ENCODE measurements at places on chromosomes 1 and 21.

- DNase-seq: no peak
Observed at GRCh38 chr1:44302541-44302940, 52.5 kb downstream of the ERI3 start.

DNA sequence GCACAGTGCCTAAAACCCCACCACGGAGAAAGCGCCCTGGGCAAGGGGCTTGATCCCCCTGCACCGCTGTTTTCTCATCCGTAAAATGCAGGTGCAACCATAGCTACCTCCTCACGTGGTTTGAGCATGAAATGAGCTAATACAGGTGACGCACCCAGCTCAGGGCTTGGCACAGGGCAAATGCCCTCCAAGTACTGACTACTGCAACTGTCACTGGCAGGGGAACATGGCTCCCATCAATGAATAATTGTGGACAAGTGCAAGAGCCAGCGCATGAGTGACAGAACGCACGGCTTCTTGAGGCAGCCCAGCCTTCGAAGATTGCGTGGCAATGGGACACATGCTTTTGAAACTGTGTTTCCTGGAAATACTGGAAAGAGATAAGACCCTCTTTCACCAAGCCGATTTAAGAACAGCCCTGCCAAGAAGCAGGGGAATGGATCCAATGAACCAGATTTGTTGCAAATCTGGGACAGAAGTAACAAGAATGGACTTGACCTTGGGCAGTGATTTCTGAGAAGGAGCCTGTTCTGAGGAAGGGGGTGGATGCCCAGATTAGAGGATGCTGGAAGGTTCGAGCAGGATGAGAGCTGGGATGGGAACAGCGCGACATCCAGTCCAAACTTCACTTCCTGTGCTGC is 92.8 kb upstream of the IFFO2 start:
- no peak for DNase-seq

DNA sequence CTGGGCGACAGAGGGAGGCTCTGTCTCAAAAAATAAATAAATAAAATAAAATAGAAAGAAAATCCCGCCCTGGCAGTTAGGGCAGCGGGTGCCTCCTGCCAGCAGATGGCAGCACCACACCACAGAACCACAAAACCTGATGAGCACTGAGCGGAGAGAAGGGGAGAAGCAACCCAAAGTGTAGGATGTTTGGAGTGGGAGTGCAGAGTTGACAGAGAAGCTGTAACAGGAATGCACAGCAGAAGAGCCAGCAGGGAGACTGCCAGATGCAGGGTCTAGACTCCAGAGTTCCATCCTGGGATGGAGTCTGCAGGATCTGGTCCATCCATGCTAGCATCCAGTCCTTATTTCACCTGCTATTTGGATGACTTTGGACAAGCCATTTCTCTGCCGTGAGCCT is 29.7 kb upstream of the KIRREL1 start:
- no peak for DNase-seq

DNA sequence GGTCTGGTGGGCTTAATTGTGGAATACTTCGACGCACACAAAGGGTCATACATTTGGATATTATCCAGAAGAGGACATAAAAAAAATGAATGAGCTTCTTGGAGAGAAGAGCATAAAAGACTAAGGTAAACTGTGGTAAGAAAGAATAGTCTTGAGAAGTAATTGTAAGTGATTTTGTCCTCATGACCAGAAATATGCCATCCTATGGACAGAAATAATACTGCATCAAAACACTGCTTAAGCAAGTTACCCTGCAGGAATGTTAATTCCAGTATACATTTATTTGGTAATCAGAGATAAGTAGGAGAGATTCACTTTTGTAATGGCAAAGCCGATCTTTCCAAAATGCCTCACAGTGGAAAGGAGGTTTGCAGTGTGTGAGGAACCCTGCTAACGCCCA is 111.9 kb downstream of the NRIP1 start:
- DNase-seq: no peak

DNA sequence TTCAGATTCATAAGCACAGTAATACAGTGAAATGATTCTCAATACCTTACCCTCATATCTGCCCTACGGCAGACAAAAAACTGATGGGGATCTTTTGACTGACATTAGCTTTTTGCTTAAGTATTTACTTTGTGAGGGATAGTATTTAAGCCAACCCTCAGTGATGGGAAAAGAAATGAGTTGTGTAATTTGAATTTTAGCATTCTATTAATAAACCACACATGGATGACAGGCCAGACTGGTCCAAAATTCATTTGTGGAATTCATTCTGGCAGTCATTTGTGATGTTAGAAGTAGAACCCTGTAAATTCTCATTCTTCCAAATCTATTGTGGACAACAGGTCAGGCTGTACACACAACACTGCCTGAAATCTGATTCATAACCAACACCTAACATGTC is 14.9 kb downstream of the TRIM33 start:
- DNase-seq: no peak

GRCh38 chr21:41674402-41674801 is 92.5 kb downstream of the RIPK4 start:
- no peak for DNase-seq

DNA sequence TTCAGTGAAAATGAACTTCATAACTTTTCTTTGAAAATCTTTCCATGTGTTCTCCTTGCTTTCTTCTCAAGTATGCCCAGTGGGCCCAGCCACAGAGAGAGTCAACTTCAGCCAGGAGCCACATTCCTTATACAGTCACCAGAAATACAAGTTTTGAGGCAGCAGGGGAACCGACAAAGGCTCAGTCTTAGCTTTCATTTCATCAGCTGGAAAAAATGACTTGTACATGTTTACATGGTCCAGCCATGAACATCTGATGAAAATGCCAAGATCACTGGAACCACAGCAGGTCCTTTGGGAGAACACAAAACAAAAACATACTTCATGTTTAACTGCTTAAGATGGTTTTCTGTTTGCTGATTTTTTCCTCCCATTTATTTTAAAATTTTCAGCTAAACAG is 72.5 kb downstream of the SYDE2 start:
- no peak for DNase-seq

GRCh38 chr21:46205766-46206162 is 21.5 kb upstream of the SPATC1L start:
- no peak for DNase-seq

DNA sequence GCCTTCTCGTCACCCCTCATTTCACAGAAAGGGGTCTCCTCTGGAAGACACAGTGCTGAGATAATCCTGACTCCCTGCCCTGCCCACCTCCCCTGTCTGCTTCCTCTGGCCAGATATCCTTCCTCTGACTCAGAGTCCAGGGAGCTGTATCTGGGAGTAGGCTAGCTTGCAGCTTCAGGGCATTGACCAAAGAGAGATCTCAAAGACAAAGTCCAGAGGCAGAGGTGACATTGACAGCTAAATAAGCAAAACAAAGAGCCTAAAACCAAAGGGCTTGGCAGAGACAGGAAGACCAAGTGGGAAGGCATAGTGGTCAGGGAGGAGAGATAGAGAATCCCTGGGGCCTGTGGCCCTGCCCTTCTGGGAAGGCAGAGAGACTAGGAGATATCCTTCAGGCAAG is 64.9 kb downstream of the TNR start:
- no peak for DNase-seq

DNA sequence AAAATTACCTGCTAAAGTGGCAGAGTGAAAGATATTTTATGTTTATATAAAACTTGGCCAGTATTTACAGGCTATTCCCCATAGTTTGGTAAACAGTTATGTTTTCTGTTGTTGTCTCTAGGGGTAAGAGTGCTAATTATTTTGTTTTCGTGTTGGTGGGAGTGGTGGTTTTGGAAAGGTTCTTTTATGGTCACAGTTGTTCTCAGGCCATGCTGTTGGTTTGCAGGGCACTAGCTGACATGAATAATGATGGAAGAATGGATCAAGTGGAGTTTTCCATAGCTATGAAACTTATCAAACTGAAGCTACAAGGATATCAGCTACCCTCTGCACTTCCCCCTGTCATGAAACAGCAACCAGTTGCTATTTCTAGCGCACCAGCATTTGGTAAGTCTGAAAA is 92.5 kb downstream of the ITSN1 start:
- DNase-seq: no peak

- no peak for DNase-seq
Observed at GRCh38 chr1:180842491-180843275, 70.0 kb upstream of the KIAA1614 start.

DNA sequence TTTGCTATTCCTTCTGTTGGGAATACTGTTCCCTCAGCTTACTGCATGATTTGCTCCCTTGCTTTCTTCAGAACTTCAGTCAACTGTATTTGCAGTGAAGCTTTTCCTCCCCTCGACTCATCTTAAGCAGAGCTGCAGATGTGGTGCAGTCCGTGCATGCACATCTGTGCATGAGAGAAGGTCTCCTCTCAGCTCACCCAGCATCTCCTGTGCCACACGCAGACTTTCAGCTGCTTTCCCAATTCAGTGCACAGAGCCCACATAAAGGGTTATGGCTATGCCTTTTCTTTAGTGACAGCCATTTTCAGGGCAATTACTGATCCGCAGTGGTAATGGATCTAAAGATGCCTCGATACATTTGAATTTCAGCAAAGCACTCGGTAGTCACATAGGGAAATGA is 13.5 kb upstream of the NTPCR start:
- no peak for DNase-seq

GRCh38 chr1:162906485-162906884 is 45.5 kb upstream of the CCDC190 start:
- DNase-seq: no peak

- DNase-seq: no peak
Observed at GRCh38 chr1:218904416-218904815, 269.3 kb upstream of the LYPLAL1 start.

GRCh38 chr1:110617589-110617988 is 11.4 kb upstream of the KCNA2 start:
- no peak for DNase-seq

GRCh38 chr21:19321688-19322087 is 918.1 kb upstream of the TMPRSS15 start:
- no peak for DNase-seq

DNA sequence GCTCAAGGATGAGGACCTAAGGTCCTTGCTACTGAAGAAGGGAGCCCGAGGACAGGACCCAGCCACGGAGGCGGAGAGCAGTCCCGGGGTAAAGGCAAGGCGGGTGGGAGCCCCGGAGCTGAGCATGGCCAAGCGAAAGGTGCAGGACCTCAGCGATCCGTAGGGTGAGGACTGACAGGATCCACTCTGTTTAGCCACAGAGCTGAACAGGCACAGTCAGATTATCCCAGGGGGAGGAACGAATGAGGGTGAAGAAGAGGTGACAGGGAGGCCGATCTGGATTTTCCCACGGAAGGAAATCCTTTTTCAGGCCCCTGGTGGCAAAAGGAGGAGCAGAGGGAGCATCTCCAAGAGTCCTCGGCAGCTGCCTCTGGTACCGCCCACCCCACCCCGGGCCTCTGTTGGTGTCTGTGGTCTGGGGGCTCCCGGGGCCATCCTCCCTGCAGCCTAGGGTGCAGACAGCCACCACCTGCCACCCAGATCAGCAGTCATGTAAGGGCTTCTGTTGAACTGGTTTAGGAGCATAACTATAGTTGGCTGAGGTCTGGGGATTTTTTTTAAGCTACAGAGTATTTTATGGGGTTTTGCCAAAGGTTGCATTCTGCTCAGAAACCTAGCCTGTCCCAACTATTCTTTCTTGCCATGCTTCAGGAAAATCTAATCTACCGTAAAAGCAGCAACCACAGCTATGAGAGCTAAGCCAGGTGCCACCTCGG is 32.3 kb upstream of the LBR start:
- no peak for DNase-seq

- no peak for DNase-seq
Observed at GRCh38 chr21:43194303-43195120, 25.7 kb downstream of the CRYAA start.

DNA sequence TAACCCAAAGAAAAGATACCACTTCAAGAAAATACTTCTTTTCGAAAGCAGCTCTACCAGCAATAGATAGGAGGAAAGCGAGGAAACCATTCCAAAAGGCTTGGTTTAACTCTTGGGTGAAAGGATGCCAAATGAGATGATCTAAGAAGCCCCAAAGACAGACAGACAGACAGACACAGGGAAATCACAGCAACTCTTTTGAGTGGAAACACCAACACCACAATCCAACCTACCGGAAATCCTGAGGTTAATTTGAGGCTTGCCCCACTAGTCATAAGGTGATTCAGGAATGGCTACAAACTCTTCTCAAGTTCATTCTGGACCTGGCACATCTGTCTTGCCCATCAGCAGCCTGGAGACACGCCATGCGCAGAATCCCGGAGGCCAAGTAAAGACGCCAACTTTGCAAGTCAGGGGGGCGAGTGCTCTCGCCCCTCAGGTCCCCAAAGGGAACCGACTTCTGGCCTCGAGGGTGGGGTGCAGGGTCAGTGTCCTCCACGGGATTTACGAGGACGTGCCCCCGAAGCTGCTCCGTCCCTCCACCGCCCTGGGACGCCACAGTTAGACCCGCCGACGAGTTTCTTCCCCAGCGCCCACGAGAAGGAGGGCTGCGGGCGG is 778 bp downstream of the EVI5 start:
- DNase-seq: no peak

- DNase-seq: no peak
Observed at GRCh38 chr1:219312967-219313366, 139.3 kb downstream of the LYPLAL1 start.

GRCh38 chr1:77991638-77992037 is 12.8 kb upstream of the FUBP1 start:
- no peak for DNase-seq

DNA sequence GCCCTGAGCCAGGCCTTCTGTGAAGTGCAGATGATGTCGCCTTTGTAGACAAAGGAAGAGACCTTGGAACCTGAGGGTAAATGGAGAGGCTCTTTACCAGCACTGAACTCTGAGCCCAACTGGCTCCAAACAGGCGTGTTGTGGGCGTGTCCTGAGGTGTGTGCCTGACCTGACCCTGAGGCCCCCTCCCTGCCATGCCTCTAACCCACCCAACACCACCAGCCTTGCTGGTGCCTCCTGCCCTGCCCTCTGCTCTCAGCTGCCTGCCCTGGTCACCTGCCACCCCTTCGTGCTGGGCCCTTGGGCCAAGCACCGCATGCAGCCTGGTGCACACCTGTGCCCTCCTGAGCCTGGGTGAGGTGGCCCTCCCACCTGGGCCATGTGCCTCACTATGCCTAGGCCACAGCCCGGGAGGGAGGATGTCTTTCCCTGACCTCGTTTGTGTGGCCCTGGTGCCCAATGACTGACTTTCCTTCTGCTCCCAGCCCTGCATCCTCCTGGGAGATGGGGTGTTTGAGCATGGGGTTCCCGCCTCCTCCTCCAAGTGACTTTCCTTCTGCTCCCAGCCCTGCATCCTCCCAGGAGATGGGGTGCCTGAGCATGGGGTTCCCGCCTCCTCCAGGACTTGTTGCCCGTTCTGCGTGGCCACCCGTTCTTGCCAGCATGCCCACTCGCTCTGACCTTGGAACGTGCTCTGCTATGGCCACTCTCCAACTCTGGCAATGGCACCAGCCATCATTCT is 157.0 kb downstream of the PCBP3 start:
- DNase-seq: no peak

GRCh38 chr1:72399807-72400206 is 117.5 kb upstream of the NEGR1 start:
- DNase-seq: no peak
